ENCODE measurements at places on chromosomes 2 and 18. TPM values are rescaled to one million over a fixed set of nuclear protein-coding genes. Genes with fewer than 3 reads are reported as not detected.

Gene ALPI
- not detected for total RNA-seq

Gene HOXD9
- total RNA-seq = 0.56 TPM

Gene SNED1
- 2.3 TPM for total RNA-seq

Gene PDE1A
- total RNA-seq = 21.6 TPM

Gene BOLL
- not detected for total RNA-seq

Gene TMEM37
- 11.4 TPM for total RNA-seq

Gene CCDC68
- 0.87 TPM for total RNA-seq

- no peak for DNase-seq
Measured at GRCh38 chr2:46960618-46961017, 45.0 kb upstream of the MCFD2 start.

GRCh38 chr2:159136391-159136790 is 150.1 kb downstream of the WDSUB1 start:
- no peak for DNase-seq

DNA sequence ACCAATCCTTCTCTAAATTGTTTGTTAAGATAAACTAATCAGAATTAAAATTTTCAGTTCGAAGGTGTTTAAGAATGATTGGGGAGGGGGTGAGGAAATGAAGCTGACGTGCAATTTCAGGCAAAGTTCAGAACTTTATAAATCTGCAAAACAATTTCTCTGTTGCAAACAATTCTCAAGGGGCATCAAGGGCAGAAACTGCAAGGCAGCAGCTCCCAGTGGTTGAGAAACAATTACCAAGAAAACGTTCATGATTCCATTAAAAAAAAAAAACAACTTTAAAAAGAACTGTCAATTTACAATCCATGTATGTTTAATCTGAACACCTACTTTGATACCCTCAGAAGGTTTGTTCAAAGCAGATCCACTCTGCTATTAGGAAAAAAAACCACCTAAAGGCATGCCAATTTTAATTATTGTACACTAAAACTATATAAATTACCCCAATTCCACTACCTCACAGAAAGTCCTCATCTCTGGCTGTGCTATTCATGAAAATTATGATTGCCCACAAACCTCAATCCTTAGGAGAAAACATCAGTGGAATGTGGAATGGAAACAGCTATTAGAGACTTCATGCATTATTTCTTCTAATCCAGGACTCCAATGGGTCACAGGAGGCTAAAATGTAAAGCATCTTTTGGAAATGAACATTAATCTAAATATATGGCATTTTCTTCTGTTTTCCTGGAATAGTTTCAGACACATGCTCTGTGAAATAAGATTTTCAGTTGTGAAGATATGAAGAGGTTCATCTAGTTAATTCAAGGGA is 119.9 kb upstream of the ACVR1C start:
- DNase-seq = no peak

- DNase-seq = no peak
Measured at GRCh38 chr2:28407976-28408690, 15.5 kb downstream of the FOSL2 start.

GRCh38 chr2:134532537-134532936 is 186.3 kb downstream of the TMEM163 start:
- no peak for DNase-seq

- DNase-seq = no peak
Measured at GRCh38 chr18:23037646-23038045, 97.6 kb upstream of the CABLES1 start.

- no peak for DNase-seq
Measured at GRCh38 chr2:128682729-128683284, 364.1 kb upstream of the HS6ST1 start.

GRCh38 chr18:31702449-31702848 is 18.1 kb upstream of the B4GALT6 start:
- no peak for DNase-seq
